ENCODE measurements at places on chromosomes 7 and 10.

DNA sequence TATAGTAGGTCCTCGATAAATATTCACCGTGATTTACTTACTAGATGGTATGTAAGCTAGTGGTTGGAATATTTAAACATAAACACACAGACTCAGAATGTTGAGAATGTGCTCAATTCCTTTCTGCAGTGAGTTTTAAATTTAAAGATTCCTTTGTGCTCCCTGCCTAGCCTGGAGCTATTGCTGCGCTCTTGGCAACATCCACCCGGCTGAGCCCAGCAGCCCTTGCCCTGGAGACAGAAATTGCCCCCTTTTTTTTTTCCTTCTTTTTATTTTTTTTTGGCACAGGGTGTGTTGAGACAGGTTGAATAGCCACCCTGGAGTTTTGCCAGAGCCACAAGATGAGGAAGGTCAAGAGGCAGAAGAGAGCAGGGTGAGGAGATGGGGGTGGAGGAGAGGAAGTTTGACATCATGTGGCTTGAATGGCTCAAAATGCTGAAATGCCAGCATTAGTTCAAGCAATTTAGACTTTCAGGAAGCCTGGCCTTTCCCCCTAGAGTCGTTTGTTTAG, 180.8 kb downstream of the PRKCQ start:
- no peak for DNase-seq

- DNase-seq = no peak
Observed at GRCh38 chr7:81869670-81870069, 99.8 kb upstream of the HGF start.

DNA sequence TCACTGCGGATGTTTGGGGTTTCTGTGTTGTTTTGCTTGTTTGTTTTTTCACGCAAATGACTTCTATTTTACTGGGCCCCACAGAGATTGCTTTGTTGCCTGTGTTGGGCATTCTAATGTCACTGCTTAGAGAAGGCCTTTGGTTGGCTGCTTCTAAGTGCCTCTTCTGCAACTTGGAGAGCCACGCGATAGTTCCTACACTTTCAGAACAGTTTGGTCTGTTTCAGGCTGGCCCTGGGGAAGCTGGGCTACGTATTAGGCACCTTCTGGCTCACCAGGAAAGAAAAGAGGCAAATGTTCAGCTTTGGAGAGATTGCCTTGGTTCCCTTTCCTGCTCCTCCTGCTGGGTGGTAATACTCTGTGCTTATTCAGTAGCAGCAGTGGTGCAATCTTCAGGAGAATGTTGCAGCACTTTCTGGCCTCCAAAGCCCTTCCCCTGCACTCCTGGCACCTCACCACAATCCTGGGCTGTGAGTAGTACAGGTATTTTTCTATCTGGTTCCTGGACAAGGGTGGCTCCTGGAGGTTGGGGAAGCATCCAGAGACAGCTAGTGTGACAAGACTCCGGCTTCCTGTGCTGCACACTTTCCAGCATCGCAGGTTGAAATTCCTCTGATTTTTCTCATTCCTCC, 1.2 kb downstream of the ANTXRL start:
- no peak for DNase-seq

GRCh38 chr10:89129911-89130310, 77.2 kb downstream of the CH25H start:
- no peak for DNase-seq

- no peak for DNase-seq
Observed at GRCh38 chr7:46705386-46706255, 784.5 kb upstream of the IGFBP3 start.
